ENCODE measurements at places on chromosomes 13 and 19.
A peak's percentile ranks its signal among the peaks of the same experiment; 100 is the strongest.

DNA sequence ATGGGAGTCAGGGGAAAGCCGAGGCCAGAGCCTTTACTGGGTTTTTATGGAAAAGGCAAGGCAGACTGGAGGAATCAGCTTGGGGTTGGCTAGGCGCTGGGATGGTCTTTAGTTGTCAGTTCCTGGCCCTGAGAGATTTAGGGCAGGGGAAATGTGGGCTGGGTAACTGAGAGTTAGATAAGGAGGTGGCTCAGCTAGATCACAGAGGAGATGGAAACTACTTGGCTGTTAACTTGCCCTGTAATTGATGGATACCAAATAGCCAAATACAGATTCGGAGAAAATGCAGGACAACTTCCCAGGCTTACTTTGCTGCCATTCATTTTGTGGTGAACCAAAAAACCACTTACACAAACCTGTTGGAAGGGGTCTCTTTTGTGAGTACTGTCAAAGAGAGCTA lies 54.0 kb downstream of the LRCH1 start:
- no peak for DNase-seq

- DNase-seq = no peak
These were observed 32.4 kb downstream of the ZSWIM4 start for GRCh38 chr19:13827656-13828055.

DNA sequence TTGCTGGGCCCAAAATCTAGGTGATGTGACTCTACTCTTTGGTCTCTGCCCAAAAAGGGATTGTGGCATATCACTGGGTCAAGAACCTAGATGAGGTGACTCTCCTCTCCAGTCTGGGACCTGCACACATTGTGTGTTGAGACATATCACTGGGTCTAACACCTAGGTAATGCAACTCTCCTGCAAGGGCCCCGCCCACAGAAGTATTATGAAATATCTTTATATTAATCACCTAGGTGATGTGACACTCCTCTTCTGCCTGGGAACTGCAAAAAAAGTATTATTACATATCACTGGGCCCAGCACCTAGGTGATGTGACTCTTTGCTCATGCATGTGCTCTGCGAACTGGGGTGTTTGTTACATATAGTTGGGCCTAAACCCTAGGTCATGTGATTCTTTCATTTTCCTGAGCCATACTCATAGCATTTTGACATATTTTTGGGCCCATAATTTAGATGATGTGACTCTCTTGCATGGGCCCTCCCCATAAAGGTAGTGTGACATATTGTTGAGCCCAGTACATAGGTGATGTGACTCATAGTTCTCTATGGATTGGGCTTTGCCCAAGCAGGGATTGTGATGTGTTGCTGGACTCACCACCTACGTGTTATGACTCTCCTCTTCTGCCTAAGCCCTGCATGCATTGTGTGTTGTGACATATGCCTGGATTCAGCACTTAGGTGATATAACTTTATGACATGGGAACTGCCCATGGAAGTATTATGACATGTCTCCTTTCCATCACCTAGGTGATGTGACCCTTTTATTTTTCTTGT lies 11.2 kb upstream of the ZNF681 start:
- no peak for DNase-seq

DNA sequence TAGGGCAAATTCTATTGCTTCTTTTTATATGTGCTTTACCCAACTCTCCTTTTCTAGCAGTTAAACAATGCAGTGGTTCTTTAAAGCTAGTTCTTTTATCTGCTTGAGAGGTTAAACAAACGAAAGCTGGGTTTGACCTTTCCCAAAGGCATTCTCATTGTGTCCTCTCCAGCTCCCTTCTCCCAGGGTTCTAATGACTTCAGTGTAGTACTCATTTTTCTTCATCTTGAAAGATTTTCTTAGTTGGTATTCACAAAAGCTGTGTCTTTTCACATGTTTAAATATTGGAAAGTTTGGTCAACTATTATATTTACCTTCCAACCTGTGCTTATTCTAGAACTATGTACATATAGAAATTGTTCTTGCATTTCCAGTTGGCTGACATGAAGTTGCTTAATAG lies 1.5 kb downstream of the WASF3 start:
- no peak for DNase-seq

GRCh38 chr19:19032420-19033175 lies 719 bp downstream of the SUGP2 start:
- peak; percentile 51 for DNase-seq

DNA sequence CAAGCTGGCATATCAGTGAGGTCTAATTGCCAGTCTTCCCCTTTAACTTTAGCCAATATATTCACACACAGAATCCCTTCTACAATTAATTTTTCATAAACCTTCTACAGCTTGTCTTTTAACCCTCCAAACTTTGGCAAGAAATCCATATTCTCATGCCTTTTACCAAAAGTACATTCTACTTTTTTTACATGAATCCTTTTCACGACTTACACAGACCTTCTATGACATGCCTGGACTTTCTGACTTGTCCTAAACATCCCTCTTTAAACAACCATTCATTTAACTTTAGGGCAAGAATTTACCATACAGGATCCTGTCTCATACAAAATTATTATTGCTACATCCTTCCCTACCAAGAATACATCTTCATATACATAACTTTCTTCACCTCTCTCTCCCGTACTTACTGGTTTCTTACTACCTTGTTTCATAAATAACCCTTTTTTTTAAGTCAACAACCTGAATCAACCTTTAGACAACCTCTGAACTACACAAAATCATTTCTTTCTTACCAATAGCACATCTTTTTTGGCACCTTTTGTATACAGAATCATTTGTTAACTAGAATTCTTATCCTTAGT lies 23.5 kb downstream of the ZNF544 start:
- no peak for DNase-seq
